ENCODE measurements at places on chromosomes 2 and 18.

DNA sequence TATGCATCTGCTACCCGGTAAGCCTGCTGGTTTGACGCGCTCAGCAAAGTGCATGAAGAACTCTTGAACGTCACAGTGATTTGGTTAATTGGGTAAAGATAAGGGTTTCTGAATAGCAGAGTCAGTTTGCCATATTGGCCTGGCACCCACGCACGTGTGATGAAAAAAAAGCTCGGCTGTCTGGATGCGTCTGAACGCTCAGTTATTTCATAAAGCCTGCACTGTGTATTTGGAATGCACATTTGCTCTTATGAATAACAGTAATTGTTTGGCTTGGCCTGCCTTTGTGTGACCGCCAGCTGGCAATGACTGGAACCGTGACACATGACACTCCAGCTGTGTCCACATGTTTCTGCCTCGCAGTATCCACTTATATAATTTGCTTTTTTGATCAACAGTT, 129.2 kb upstream of the MEIS1 start:
- no peak for DNase-seq

GRCh38 chr2:6579281-6579680, 286.4 kb downstream of the CMPK2 start:
- no peak for DNase-seq

DNA sequence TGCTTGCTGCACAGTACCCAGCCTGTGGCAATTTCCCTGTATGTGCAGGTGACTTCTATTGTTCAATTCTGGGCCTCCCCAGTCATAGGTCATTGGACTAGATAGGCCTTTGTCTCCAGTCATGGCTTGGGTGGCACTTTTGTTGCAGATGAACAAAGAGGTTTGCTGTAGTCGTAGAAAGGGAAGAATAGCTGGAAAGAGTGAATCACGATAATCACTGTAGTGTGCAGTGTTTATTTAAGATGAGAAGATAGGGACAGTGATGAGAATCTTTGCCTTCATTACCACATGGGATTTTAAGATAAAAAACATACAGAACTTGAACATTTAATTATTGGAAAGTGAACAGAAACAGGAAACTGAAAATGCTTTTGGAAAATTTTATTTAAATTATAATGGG, 156.1 kb upstream of the CYRIA start:
- DNase-seq = no peak

GRCh38 chr2:120210270-120210693, 12.9 kb downstream of the TMEM185B start:
- DNase-seq = no peak

GRCh38 chr2:165011199-165011598, 55.9 kb upstream of the SLC38A11 start:
- DNase-seq = no peak
